ENCODE measurements at places on chromosomes 2 and 18.

DNA sequence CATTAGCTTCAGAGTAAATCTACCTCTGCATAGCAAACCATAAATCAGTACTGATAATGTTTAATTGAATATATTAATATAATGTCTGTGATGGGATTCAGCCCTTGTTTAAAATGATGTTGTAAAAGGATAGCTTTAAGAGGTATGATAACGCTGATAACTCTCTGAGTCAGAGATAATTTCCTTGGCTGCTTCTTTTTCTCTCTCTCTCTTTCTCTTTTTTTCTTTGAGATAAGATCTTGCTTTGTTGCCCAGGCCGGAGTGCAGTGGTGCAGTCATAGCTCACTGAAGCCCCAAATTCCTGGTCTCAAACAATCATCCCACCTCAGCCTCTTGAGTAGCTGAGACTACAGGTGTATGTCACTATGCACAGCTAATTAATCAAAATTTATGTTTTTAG, 35.7 kb downstream of the CDH7 start:
- DNase-seq, result peak; percentile 42

- DNase-seq, result no peak
Measured at GRCh38 chr2:235663875-235664274, 170.0 kb downstream of the AGAP1 start.

- DNase-seq, result no peak
Measured at GRCh38 chr2:150043172-150043500, 444.3 kb downstream of the RND3 start.

DNA sequence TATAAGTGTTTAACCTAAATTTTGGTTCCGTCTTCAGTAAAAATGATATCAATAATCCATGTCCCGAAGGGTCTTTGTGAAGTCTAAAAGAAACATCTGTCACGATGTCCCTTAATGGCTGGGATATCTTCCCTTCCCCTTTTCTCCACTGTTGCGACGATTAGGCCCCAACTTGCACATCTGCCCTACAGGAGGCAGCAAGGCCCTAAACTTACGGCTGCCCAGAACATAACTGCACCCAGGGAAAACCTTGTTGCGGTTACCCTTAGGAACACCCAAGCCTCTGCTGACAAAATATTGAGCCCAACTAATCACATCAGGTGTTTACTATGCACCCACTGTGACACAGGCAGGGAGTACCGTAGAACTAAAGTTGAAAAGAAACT, 1.3 kb upstream of the SMAD2 start:
- DNase-seq, result peak; percentile 86

GRCh38 chr18:40404284-40404683, 1550.8 kb upstream of the PIK3C3 start:
- DNase-seq, result no peak

- no peak for DNase-seq
Measured at GRCh38 chr2:98827625-98828368, 96.9 kb upstream of the MGAT4A start.

- no peak for DNase-seq
Measured at GRCh38 chr2:184507254-184507653, 91.1 kb upstream of the ZNF804A start.

GRCh38 chr2:95386031-95386430, 16.5 kb upstream of the FAHD2A start:
- no peak for DNase-seq

DNA sequence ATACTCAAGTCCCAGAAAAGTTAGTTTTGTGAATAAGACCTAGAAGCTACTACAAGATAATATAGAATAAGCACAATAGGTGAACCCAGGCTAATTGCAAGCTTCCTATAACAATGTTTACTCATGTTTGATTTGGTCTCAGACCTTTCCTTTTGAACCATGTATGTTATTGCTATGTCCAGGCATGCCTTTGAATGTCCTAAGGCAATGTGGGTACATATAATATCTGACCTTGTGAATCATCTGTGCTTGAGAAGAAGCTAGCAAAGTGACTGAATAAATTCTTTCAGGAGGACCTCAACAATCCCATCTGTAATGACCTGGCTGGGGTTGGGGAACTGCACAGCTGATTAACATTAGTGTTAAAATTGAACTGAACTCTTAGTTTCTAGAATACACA, 1285.9 kb upstream of the CELF4 start:
- DNase-seq, result peak; percentile 60

DNA sequence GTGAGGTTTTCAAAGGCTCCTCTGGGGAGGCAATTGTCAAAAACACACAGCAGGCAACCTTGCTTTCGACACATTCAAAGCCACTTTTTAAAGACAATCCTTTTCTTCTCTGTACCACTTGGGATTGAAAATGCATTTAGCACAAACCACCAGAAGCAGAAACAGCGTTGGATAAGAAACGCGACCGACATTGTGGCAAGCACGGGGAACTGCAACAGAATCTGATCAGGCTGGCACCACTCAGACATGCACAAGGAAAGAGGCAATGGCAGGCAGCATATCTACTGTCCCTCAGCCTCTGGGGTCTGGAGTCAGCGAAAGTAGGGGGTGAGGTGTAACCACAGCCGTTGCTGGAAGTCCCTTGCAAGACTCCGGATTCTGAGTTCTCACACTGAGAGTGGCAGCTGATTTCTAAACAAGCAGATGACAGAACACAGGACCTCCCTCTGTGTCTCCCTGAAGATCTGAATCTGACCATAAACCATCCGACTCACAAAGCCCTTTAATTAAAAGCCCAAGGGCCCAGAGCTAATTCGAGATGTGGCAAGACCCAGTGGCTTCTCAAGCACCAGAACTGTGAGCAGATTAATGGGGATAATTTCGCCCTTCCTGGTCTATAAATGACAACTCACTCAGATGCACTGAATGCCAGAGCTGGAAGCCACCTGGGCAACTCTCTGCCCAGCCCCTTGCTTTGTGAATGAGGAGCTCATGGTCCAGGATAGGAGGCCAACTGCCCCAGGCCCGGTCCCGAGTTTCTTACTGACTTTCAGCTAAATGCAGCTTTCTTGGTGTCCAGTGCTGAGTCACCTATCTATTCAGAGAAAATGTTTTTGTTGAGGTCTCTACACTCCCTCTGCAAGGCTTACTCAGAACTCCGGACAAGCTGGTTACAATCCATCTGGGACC, 29.6 kb downstream of the CYRIA start:
- DNase-seq, result no peak

DNA sequence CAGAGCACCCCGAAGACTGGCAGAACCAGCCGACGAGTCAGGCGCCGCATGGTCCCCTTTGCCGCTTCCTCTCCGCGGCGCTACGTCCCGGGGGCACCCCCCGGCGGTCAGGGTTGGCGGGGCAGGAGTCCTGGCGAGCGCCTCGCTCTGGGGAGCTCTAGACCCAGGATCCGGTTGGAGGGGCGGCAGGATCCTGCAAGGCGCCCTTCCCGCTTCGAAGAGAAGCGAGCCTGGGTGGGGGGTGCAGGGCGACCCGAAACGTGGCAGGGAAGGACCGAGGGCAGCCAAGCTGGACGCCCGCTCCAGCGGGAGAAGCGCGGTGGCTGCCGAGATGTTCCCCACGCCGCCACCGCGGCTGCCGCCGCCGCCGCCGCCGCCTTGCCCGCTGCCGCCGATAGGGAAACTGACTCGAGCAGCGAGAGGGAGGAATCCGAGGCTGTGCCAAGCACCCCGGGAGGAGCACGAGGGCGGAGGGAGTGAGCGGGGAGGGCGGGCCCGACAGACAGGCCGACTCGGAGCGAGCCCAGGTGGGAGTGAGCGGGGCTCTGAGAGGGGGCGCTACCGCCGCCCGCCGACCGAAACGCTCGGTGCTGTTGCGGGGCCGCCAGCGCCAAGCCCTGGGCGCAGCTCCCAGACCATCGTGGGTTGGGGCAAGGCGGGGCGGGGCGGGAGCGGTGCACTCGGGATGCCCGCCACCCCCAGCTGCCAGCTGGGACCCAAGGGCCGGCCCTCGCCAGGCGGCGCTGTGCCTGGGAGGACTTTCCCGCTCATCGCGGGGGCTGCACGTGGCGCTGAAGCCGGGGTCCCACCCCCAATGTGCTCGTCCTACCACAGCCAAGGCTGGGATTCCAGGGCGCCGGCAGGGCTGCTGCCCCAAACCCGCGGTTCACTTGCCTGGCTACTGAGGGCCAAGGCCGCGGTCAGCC, at the start of gene GALNT14:
Gene GALNT14, minus strand, starts transcription at position 404 of the 926 bp plus-strand sequence. Its CDS starts 354 bp downstream, at position 50.
- DNase-seq, result peak; percentile 59

GRCh38 chr2:139033300-139033699, 253.1 kb upstream of the NXPH2 start:
- DNase-seq, result peak; percentile 1

DNA sequence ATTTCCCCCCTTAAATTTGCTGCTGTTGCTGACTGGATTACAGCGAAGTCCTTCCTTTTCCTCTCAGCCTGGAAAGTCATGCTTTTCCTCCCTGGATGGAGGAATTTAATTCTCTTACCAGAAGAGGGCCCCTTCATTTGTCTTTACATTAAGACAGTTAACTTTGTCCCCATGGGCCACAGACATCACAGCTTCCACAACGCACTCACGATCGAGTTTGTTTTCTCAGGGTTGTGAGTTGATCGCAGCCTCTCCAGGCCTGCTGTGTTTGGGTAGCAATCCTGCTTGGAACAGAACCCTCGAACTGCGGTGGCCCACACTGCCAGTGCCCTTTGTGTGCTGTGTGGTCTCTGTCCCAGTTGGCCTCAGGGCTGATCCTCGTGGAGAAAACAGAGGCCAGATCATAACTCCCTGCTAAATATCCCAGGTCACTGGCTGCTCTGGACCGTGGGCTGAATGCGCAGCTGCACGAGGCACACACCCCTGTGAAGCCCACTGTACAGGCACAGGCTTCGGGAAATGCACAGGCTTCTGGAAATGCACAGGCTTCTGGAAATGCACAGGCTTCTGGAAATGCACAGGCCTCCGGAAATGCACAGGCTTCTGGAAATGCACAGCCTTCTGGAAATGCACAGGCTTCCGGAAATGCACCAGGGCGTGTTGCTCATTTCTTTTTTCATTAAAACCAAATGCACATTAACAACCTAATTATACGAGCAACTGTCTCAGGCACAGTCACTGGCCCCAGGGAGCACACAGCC, 2.2 kb upstream of the PDIA6 start:
- peak; percentile 6 for DNase-seq

GRCh38 chr2:175937216-175937615, 64.9 kb downstream of the LNPK start:
- DNase-seq, result no peak

DNA sequence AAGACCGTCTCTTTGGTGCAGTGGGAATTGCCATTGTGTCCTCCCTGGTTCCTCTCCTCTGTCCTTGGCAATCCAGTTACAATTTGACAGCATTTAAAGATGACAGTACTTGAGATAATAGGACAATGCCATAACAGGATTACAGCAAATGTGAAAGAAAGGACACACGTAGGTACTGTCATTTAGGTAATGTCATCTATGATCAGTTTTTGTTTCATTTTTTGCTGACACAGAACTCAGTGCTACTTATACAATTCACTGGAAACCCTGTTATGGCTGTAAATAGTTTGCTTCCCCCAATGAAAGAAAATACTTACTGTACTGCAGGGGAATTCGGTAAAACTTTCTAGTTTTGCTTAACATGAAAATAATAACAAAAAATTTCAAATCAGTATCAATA, 65.2 kb downstream of the BCL11A start:
- DNase-seq, result no peak

DNA sequence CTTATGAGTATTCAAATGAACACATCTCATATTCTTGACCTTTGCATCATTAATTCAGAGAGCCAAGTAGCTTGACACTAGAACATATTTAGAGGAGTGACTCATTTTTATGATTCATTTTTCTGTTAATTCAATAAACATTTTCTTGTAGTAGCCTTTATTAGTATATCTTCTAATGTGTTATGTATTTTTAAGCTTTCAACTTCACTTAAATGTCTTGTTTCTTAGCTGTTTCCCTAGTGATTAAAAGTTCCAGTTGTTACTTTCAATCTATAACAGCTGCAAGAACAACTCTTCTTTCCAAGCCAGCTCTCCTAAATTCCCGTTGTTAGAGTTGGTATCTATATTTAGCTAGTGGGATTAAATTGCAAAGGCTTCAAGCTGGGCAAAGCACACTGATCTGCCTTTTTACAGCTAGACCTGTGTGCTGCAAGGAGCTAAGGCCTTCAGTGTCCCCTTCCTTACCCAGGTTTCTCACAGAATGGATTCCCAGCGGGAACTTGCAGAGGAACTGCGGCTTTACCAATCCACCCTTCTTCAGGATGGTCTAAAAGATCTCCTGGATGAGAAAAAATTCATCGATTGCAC, at the start of gene KLHL41:
Gene KLHL41, plus strand, starts transcription at position 405 of the 588 bp plus-strand sequence. Its CDS starts 77 bp downstream, at position 482.
- DNase-seq, result peak; percentile 64

DNA sequence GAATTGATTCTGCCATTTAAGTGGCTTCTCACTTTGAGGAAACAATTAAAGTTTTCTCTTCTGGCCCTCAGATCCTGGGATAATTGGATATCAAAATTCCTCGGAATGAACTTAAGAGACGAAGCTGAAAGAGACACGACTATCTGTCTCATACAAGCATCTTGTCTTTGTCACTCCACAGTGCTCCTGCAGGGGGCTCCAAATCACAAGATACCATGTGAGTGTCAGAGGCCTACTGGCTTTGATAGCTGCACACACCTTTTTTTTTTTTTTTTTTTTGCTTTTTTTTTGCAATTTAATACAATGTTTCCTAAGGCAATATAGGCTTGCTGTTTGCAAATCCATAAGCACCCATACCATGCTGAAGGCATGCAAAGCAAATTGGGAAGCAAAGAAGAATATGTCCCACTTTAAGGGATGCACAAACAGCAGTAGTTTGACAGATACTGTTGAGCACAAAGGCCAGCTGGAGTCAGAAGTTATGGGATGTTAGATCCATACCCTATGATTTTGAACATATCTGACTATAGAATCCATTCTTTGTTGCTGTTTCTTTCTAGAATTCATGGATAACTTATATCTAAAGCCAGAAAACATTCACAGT, 109.0 kb upstream of the CBLN2 start:
- DNase-seq, result peak; percentile 73

GRCh38 chr2:157497638-157498314, 53.9 kb upstream of the CYTIP start:
- peak; percentile 74 for DNase-seq

DNA sequence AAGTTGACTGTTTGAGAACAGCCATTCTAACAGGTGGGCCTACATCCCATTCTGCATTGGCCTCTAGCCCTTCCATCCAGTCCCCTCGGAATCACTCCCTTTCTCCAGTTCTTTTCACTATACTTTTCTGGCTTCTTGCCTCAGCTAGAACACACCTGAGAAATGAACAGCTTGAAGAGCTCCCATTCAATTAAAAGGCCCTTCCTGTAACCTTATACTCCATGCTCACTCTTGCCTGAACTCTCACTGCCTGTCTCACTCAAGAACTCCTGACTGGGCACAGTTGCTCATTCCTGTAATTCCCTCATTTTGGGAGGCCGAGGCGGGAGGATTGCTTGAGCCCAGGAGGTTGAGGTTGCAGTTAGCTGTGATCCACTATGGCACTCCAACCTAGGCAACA, 23.6 kb downstream of the CHRNA1 start:
- peak; percentile 4 for DNase-seq

- no peak for DNase-seq
Measured at GRCh38 chr2:26059542-26059941, 25.7 kb downstream of the RAB10 start.

DNA sequence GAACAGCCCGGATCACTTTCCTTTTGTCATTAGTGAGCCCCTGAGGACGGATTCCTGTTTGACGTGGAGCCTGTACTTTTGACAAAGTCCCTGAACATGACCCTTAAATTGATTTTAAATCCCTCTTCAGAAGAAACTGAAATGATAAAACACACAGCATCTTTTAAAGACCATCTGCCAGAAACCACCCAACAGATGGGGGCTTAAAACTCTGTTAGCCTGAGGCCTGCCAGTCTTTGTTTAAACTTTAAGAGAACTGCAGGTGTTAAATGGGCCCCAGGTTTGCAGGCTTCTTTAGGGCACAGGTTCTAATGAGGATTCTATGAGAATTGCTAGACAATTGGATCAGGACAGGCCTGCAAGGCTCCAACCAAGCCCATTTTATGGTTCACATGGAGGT, 177.9 kb downstream of the ALK start:
- peak; percentile 85 for DNase-seq

- no peak for DNase-seq
Measured at GRCh38 chr18:58691256-58691655, 20.0 kb downstream of the MALT1 start.
